COLO829 (cell line): ENCODE measurements at places on chromosomes 2 and 18.

DNA sequence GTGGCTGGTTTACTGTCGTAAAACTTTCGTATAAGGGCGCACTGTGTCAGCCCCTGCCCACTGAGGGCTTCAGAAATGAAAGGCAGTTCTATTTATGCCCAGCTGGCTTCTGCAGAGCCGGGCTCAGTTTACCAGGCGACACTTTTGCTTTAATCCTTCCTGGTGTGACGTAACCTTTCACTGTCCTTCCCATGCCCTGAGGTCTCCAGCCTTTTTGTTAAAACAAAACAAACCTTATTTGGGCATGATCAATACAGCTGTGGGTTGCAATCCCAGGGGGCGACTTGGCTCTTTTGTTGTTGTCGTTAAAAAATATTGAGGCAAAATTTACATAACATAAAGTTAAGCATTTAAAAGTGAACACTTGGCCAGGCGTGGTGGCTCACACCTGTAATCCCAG lies 85.3 kb downstream of the AGAP1 start:
- DNase-seq = no peak

DNA sequence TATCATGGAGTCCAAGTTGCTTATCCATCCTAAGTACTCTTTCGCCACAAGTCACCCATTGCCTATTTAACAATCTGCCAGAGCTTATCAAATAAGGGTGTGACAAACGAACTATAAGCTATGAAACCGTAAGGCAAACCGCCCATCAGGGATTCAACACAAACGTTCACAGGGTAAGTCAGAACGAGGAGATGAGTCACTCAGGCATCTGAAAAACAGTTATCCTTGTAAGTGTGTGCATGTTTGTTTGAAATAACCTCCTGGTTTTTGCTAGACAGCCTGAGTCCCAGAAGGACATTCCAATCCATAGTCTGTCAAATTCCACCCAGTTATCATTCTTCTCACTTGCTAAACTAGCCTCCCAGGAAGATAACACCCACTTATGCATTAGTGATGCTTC lies 299.1 kb downstream of the PAX3 start:
- DNase-seq = no peak

DNA sequence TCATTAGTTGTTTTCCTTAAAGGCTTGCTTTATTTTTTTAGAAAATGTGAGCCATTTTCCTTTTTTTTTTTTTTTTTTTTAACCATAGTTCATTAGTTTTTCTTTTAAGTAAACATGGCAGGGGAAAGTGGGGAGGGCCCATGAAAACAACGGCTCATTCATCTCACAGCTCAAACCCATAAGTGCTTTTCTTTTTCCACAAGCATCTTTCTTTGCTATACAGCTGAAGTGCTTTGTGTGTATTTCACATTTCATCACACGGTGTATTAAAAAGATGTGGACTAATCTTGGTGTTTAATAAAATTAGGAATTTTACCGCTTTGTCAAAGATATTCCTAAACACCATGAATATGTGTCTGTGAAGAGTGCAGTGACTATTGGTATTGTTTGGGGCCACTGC lies 41.6 kb downstream of the RHBDD1 start:
- DNase-seq = no peak

DNA sequence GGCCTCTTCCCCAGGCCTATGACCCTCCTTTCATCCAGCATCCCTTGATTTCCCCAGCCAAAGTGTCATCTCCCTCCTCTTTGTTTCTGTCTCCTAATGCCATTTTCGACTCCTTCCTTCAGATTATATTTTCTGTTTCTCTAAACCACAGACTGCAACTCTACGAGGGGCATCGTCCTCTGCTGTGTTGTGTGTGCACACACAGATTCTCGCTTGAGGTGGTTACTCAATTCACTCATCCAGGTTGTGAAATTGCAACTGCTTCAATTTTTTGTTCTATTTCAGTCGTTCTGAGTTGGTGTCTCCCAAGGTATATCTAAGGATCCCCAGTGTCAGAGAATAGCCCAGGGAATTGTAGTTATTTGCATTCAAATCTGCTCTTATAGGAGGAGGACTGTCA lies 113.5 kb upstream of the NDUFV2 start:
- no peak for DNase-seq

- DNase-seq = no peak
These were observed 271.9 kb downstream of the NCKAP5 start for GRCh38 chr2:133296401-133296800.

DNA sequence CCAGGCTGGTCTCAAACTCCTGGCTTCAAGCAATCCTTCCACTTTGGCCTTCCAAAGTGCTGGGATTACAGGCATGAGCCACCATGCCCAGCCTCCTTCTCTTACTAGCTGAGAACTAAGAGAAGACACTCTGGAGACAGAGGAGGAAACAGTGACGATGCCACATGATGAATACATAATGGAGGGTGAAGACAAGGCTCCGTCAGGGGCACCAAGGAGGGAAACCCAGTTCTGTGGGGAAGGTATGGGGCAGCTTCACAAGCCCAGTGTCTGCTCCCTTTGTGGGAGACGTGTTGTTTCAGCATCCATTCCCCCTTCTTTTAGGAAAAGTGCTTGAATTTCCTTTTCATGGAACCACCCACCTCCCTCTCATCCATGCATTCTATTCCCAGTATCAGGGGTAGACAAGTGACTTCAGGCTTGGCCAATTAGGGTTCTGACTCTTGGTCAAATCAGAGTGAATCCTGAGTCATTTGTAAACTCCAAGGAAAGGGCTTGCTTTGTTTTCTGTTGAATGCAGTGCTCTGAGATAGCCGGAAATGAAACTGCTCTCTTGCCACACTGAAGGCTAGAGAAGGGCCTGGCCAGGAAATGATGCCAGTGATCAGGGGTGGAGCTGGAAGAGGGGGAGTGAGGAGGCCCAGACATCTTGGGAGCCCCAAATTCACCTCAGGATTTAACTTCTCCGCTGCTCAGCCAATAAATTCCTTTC lies 23.7 kb downstream of the TMEM127 start:
- DNase-seq = peak; percentile 92

GRCh38 chr18:36534154-36534688 lies 236.7 kb downstream of the FHOD3 start:
- DNase-seq = no peak

DNA sequence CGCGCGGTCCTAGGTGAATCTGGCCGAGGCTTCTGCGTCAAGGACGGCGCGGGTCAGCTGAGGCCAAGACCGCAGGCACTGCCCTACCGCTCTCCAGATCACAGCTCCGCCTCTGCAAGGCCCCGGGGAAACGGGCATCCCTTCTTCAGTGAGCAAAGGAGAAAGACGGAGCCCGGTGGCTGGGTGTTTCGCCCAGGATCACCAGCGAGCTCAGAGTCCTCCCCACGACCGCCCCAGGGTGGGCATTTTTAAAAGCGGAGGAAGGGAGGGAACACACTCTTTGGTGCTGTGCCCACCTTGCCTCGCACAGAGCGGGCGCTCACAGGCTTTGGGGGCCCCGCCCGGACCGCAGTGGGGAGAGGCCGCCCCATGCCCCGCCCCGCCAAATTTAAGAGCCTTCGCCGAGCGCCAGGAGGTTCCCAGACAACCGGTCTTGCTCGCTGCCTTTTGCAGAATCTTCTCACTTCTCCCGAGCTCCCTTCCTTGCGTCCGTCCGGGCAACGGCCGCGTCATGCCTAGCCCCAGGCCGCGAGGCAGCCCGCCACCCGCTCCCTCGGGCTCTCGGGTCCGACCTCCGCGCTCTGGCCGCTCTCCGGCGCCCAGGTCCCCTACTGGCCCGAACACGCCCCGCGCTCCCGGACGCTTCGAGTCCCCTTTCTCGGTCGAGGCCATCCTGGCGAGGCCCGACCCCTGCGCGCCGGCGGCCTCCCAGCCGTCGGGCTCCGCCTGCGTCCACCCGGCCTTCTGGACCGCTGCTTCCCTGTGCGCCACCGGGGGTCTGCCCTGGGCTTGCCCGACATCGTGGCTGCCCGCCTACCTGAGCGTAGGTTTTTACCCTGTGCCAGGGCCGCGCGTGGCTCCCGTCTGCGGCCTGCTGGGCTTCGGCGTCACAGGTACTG lies at the start of gene NOTO:
Gene NOTO, plus strand, starts transcription at position 419 of the 899 bp plus-strand sequence. Its CDS starts 93 bp downstream, at position 512.
- no peak for DNase-seq

GRCh38 chr2:240857039-240858008 lies 11.3 kb upstream of the AGXT start:
- DNase-seq = no peak

- no peak for DNase-seq
These were observed 627.0 kb upstream of the SYT4 start for GRCh38 chr18:43904209-43904837.

- DNase-seq = no peak
These were observed 6.3 kb downstream of the C2orf81 start for GRCh38 chr2:74414881-74415761.

DNA sequence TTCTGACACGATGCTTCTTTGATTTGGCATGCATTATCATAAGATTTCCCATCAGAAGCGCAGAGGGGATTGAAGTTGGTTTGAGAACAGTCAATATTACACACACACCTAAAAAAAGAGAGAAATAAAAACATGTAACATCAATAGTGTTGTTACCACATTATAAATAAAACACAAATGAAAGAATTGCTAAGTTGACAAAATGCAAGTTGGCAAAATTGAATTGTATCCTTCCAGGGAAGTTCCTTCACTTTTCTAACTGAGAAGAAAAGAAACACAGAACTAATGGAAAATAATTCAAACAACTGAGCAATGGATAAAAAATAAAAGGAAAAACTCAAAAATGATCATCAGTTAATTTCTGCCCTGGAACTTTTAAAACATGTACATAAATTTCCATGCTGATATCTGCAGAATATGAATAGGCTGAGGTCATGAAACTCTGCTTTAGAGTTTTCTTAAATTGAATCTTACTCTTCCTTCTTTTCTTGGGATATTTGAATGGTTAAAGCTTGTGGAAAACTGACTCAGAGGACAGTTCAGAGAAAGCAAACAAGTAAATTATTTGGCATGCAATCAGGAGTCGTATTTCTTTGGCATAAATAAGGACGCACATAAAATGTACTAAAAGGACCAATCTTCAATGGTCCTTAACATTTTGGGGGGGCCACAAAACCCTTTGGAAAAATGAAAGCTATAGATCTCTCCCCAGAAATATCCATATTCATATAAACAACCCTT lies 152.4 kb upstream of the CAVIN2 start:
- no peak for DNase-seq

- DNase-seq = peak; percentile 44
These were observed 77.5 kb downstream of the GFPT1 start for GRCh38 chr2:69309351-69310110.

GRCh38 chr2:25558262-25558661 lies 115.1 kb downstream of the DTNB start:
- DNase-seq = peak; percentile 76

GRCh38 chr2:139773720-139774277 lies 993.6 kb upstream of the NXPH2 start:
- no peak for DNase-seq

DNA sequence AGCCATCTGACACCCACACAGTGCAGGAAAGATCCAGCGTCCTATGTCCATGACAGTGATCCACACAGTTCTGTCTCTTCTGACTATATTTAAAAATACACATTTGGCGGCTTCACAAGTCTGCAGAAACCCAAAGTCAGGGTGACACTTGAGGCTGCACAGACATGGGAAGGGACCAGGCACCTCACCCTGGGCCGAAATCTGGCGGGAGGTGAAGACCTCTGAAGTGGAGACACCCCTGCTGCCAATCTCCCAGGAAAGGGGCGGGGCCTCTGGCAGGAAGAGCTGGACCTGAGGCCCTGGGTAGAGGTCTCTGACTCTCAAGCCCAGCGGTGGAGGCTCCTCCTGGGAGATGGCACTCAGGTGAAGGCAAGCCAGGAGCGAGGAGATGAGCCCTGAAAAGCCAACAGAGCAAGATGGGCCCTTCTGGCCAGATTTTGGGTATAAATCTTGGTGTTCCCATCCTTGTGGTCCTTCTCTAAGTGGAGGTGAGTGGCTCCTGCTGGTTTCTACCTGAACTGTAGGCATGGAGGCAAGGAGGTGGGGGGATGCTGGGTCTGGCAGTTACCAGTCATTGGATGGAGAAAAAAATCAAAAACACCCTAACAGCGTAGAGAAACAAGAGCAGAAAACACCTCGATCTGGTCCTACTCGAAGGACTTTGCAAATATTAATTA lies 248.4 kb downstream of the HDAC4 start:
- DNase-seq = no peak

- DNase-seq = no peak
These were observed 49.4 kb upstream of the PNPT1 start for GRCh38 chr2:55742996-55743395.

DNA sequence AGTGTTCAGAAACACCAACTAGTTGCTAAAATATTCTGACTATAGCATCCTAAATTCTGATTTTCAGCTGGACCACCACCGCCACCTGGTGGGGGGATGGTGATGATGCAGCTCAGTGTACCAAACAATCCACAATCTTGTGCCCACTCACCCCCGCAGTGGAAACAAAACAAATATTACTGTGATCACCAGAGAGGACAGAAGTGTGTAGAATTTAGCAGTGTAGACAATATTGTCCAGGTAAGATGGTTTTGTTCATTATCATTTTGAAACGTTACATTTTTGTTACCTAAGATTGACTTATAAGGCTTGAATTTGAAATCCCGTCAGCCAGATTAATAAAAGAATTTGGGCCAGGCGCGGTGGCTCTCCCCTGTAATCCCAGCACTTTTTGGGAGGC lies 31.7 kb upstream of the UBXN4 start:
- peak; percentile 29 for DNase-seq

GRCh38 chr2:182972548-182972942 lies 65.7 kb downstream of the NCKAP1 start:
- DNase-seq = no peak

DNA sequence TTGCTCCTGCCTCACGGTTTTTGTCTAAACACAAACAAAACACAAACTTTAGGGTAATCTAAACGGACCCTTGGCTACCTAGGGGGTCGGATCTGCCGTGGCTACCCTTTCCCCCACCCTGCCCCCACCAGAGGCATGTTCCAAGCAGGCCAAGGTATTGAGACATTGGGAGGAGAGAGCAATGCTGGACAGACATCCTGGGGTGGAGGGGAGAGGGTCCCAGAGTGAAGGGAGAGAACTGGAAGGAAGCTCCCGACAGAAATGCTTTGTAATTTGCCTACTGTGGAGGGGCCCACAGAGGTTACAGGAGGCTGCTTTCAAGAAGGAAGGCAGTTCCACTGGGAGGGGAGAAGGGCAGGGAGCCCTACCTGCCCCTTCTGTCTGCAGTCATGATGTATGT lies 13.9 kb upstream of the MAT2A start:
- no peak for DNase-seq

DNA sequence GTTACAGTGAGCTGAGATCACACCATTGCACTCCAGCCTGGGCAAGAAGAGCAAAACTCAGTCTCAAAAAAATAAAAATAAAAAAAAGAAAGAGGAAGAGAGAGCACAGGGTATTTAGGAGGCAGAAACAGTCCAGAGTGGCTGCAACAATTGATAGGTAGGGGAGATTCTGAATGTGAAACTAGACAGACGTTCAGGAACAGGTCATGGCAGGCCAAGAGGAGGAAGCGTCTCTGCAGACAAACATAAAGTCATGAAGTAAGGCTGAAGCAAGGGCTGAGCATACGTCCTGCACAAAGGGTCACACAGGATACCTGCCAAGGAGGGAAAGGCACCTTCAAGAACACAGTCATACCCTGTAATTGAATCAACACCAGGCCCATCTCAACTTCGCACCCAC lies 64.1 kb upstream of the ZNF532 start:
- DNase-seq = no peak

- DNase-seq = no peak
These were observed 219.6 kb downstream of the CD226 start for GRCh38 chr18:69727912-69728572.

- DNase-seq = no peak
These were observed 14.9 kb downstream of the RBMS1 start for GRCh38 chr2:160478660-160479059.

- DNase-seq = no peak
These were observed 64.0 kb downstream of the TFCP2L1 start for GRCh38 chr2:121220995-121221394.
